Stimulated activated CD4-positive, alpha-beta T cell treated with anti-CD3 and anti-CD28 coated beads, Interleukin-12 subunit alpha, Interleukin-12 subunit beta, amount 100 ng/mL, for 4 hours (primary cell): ENCODE measurements at places on chromosomes 16 and 17.

DNA sequence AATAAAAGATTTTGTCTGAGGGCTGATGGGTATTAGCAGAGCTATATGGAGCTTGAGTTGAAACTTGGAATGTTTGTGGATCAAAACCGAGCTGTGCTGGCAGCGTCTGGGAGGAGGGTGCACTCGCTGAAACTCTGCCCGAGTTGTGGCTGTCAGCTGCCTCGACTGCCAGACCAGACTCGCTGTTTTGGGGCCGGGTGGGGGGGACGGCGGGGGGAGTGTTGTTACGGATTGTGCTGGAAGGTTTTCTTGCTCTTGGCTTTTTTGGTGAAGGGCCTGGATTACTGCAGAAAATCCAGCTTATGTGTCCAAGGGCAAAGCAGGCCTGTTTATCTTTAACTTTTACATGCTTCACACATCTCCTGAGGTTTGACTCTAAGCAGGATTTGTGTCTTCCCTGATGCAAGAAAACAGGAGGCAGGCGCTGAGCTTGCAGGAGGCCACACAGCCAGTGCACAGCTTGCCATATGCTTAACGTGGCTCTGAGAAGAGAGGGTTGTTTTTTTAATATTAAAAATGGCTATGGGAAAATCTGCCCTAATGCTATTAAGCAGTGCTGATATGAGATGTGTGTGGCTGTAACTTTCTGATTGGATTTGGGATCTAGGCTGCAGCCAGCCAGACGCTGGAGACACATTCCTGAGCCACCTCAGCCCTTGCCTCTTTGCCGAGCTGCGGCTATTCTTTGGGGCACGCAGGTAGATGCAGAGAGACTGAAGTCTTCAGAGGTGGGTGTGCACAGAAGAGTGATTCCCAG, 20.5 kb upstream of the RPTOR start:
- DNase-seq: no peak

DNA sequence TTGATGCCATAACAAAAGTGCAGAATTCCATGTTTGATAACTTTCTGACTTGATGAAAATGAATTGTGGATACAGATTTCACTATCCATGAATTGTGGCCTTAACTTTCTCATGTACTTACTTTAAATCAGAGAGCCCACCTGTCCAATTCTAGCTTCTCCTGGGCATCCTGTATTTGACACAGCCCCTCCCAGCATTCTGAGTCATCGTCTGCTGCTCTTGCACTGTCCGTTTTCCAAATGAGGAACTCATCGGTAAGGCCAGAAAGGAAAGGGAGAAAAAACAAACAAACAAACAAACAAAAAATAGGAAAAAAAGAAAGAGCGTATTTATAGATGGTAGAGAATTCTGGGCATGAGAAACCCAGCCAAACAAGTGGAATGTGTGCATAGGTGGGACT, 361.6 kb downstream of the WWOX start:
- DNase-seq: no peak

- peak; percentile 63 for DNase-seq
Measured at GRCh38 chr17:81519284-81520020, 6.9 kb upstream of the ACTG1 start.

DNA sequence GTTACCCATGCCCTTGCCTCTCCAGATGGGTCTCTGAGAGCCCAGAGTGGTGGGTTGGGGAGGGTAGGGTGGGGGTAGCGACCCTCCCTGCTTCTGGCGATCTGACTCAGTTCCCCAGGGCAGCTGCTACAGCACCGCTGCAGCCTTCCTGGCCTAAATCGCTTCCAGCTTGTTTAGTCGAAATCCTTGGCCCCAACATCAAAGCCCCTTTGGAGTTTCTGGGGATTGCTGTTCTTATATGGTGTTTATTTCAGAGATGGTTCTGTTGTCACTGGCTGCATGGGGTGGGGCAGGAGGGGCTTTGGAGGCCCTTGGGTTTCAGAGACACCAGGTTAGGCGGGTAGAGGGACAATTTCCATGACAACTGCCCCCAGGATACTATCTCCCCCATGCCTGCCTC, 35.9 kb downstream of the FZD2 start:
- no peak for DNase-seq

GRCh38 chr17:50642722-50643656, 8.3 kb downstream of the ABCC3 start:
- no peak for DNase-seq
